Activated CD4-positive, alpha-beta T cell treated with anti-CD3 and anti-CD28 coated beads, Interleukin-2, amount 10 ng/mL, durations not matched to agents 24 days and 14 days (primary cell): ENCODE measurements at places on chromosomes 12 and 14. TPM values are rescaled to one million over a fixed set of nuclear protein-coding genes. Genes with fewer than 3 reads are reported as not detected.
A peak's percentile ranks its signal among the peaks of the same experiment; 100 is the strongest.

LYZ gene
- not detected in 2 replicates for total RNA-seq

HCAR1 gene
- 6.0 and 6.8 TPM in 2 replicates for total RNA-seq

CCND2 gene
- total RNA-seq, result 607 and 615 TPM in 2 replicates

MANSC1 gene
- total RNA-seq, result 0.88 and 1.1 TPM in 2 replicates

COCH gene
- total RNA-seq, result 1.1 and 1.2 TPM in 2 replicates

RNU7-1 gene
- total RNA-seq, result not detected in 2 replicates

EEF1AKMT3 gene
- 5.2 and 6.1 TPM in 2 replicates for total RNA-seq

FAR2 gene
- total RNA-seq, result 4.4 and 5.2 TPM in 2 replicates

LHX5 gene
- not detected in 2 replicates for total RNA-seq

KRT82 gene
- total RNA-seq, result not detected in 2 replicates

OVCH1 gene
- total RNA-seq, result not detected in 2 replicates

SPIC gene
- total RNA-seq, result not detected in 2 replicates

PTGER2 gene
- 66.7 and 69.9 TPM in 2 replicates for total RNA-seq

PPP4R3A gene
- total RNA-seq, result 119 and 138 TPM in 2 replicates

ADAMTS20 gene
- not detected in 2 replicates for total RNA-seq

TDRD9 gene
- 0.12 and 0.19 TPM in 2 replicates for total RNA-seq

GRCh38 chr12:106097011-106097410 lies 41.7 kb downstream of the NUAK1 start:
- no peak for DNase-seq

GRCh38 chr14:99744873-99745224 lies 48.4 kb upstream of the EML1 start:
- DNase-seq, result no peak

- no peak for DNase-seq
These were observed 158.6 kb downstream of the PRIMA1 start for GRCh38 chr14:93629643-93630042.

GRCh38 chr12:127063339-127064072 lies 1203.5 kb upstream of the TMEM132C start:
- no peak for DNase-seq

DNA sequence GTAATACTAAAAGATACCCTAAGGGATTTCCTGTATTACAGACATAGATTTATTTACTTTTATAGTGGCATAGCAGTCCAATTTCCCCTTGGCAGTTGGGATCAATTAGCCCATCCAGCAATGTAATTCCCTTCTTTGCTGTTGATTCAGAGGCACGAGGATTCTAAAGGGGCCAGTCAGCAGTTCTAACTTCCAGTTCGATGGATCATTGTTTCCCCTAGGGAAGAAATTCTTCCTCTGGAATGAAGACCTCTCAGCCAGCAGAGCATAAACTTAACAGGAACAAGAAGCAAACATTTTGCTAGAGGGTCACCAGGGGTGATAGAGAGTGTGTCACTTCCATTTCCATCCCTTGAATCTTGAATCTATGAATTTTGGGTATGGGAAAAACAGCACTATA lies 395.7 kb upstream of the NOVA1 start:
- DNase-seq, result no peak

- no peak for DNase-seq
These were observed 170.4 kb downstream of the DAD1 start for GRCh38 chr14:22418631-22419030.

- DNase-seq, result no peak
These were observed 58.7 kb upstream of the RD3L start for GRCh38 chr14:104001003-104001402.

- no peak for DNase-seq
These were observed 53.8 kb downstream of the CALM1 start for GRCh38 chr14:90450667-90451066.

- no peak for DNase-seq
These were observed 476.9 kb downstream of the SLC6A15 start for GRCh38 chr12:84435682-84436081.

DNA sequence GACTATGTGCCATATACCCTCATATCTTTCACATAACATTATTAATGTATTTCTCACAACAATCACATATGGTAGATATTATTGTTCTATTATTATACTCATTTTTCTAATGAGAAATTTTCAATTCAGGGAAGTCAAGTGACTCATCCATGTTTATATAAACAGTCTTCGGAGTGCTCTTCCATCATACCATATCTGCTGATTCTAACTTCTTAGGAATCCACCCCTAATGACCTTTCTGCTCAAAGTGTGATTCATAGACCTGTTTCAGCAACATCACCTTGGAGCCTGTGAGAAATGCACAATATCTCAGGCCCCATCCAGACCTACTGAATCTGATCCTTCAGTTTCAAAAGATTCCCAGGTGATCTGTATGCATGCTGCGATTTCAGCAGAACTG lies 39.8 kb upstream of the OVCH1 start:
- DNase-seq, result no peak

- no peak for DNase-seq
These were observed 1.3 kb downstream of the A2ML1 start for GRCh38 chr12:8823565-8824300.

- DNase-seq, result no peak
These were observed 540.1 kb upstream of the MIS18BP1 start for GRCh38 chr14:45793081-45793480.

DNA sequence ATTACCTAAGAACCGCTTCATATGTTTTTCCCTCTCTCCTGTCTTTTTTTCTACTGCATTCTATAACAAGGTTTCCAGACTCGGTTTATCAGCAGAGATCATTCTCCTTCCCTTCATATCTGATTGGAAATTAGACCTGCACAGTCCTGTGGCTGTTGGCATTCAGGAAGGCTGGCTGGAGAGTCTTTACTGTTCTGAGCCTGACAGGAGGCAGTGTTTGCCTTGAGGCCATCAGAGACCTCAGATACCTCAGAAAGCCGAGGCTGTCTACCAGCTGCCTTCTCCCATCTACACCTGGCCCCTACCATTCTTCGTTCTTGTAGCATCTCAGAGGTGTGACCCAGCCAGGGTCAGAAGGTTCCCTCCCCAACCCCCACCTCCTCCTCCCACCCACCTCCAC lies 182.0 kb downstream of the CAND1 start:
- no peak for DNase-seq

GRCh38 chr14:20630340-20631022 lies 11.0 kb downstream of the OR6S1 start:
- DNase-seq, result peak; percentile 76

DNA sequence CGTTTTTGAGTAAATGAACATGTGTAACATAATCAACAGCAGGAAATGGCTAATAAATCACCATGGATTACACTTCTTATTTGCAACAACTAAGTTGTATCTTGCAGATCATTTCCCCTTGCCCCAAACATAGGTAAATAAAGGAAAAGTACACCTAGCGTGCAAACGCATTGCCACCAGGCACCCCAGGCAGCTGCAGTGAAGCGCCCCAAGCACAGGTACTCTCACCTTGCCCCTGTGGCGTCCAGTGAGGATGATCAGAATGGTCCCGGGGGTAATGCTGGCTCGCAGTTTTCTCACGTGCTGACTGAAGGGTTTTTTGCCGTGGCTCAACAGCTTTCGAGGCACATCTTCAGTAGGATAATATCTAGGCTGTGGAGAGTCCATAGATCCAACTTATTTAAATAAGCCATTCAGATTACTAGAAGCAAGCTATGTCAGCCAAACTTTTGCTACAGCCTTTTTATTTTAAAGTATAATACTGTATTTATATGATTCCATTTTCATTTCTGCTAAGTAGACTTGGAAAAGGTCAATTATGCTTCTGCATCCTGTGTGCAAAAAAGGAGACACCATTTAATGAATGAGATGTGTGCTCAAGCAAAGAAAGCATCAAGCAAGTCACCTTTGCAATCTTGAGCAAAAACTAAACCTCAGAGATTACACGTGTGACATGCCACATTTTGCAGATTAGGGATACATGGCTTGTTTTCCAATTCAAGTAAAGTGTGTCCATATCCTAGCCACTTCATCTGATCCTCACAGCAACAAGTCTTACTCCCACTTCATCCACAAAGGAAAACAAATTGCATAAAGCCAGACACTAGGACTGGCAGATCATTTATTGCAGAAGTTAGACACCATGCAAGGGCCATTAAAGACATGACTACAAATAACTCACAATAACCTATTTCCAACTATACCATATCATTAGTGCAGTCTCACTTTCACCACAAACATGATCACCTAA lies 2.6 kb downstream of the RPL6 start:
- no peak for DNase-seq

GRCh38 chr12:77882709-77883108 lies 52.0 kb downstream of the NAV3 start:
- DNase-seq, result no peak

DNA sequence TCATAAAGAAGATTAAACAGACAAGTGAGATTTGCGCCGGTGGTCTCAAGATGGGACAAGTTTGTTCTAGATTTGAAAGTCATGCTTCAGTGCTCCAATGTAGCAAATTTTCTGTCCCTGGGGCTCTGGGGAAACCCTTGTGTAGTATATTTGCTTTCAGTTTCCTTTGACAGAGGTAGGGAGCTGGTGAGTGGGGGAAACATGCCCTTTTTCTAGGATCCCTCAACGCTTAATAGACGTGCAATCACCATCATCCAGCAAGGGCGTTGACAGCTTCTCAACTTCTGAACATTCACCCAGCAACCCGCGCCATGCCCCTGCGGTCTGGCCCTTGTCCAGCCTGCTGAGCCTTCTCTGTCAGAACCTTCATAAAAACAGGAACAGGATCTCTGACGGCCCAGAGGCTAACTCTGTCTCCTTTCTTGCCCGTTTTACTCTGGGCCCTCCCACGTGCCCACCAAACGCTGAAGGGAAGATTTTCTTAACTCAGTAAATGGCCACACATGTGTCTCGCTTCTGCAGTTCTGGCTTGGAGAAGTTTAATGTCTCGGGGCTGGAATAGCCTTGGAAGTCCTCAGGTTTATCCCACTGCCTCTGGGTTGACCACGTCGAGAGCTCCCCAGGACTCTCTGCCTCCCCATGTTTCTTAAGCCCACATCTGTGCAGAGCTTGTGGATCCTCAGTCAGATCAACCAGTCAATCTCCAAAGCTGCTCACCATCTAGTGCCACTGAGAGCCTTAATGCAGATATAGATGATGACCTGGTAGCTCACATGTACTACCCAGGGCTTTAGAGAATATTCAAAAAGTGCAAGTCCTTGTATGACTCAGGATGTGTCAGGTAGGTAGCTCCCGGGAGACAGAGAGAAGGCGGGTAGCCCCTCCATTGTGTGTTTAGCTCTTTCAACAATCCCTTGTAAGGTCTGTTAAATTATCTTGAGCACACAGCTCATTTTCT lies 58.1 kb upstream of the CCND2 start:
- DNase-seq, result peak; percentile 81

GRCh38 chr14:87131879-87132278 lies 861.1 kb downstream of the GALC start:
- no peak for DNase-seq

GRCh38 chr12:84807249-84807648 lies 105.3 kb downstream of the SLC6A15 start:
- no peak for DNase-seq

- DNase-seq, result no peak
These were observed 37.2 kb downstream of the TNFAIP2 start for GRCh38 chr14:103160321-103161053.

GRCh38 chr14:68444449-68445168 lies 348.3 kb downstream of the ZFP36L1 start:
- peak; percentile 45 for DNase-seq

- DNase-seq, result no peak
These were observed 85.3 kb downstream of the SLC25A47 start for GRCh38 chr14:100408350-100409002.

DNA sequence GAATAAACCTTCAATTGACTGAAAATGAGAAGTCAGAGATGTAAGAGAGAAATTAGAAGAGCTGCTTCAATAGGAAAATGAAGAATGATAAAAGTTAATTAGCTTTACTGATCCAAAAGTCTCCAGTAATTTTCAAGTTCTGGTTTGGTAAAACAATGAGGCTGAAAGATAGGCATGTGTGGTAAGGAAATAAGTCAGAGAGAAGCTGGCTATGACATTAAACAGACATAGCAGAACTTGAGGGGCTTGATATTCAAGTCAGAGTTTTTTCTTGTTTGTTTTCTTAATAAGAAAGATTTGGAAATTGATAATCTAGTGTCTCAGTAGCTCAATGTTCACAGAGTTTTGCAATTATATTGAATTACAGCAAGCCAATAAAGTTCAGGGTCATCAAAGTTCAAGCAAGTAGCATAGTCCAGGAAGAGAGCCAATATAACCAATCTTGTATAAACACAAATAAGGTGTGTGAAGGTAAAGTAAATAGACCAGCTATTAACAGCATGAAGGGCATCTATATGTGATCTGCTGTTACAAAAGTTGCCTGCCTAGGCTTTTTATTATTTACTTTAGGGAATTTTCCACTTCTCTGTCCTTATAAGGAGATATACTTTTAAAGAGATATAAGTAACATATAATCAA lies 1111.5 kb downstream of the TRHDE start:
- no peak for DNase-seq

DNA sequence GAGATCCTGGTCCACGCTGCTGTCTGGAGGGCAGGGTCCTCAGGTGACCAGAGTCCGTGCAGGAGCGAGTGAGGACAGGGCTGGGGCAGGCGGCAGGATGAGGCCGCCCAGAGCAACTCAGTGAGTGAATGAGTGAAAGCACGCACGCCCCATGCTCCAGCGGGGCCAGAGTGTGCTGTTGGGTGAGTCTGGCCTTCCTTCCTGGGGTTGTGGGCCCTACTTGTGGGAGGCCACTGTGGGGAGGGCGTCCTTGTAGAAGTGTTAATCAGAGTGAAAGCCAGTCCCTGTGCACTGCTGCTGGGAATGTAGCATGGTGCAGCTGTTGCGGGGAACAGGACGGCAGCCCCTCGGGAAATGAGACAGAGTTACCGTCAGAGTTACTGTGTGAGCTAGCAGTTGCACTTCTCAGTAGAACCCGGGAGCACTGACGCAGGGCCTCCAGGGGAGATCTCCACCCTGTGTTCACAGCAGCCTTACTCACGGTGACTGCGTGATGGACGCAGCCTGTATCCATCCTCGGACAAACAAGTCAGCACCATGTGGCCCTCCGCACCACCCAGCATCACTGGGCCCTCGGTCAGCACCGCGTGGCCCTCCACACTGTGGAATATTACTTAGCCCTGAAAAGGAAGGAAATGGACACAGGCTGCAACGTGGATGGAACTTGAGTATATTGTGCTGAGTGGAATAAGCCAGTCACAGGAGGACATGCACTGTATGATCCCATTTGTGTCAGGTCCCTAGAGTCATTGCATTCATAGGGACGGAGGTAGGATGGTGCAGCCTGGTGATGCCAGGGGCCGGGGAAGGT lies 22.1 kb downstream of the PACS2 start:
- no peak for DNase-seq

- no peak for DNase-seq
These were observed 255.8 kb downstream of the CCDC91 start for GRCh38 chr12:28446031-28446430.
